ENCODE measurements at places on chromosomes 1 and 21.
A peak's percentile ranks its signal among the peaks of the same experiment; 100 is the strongest.

DNA sequence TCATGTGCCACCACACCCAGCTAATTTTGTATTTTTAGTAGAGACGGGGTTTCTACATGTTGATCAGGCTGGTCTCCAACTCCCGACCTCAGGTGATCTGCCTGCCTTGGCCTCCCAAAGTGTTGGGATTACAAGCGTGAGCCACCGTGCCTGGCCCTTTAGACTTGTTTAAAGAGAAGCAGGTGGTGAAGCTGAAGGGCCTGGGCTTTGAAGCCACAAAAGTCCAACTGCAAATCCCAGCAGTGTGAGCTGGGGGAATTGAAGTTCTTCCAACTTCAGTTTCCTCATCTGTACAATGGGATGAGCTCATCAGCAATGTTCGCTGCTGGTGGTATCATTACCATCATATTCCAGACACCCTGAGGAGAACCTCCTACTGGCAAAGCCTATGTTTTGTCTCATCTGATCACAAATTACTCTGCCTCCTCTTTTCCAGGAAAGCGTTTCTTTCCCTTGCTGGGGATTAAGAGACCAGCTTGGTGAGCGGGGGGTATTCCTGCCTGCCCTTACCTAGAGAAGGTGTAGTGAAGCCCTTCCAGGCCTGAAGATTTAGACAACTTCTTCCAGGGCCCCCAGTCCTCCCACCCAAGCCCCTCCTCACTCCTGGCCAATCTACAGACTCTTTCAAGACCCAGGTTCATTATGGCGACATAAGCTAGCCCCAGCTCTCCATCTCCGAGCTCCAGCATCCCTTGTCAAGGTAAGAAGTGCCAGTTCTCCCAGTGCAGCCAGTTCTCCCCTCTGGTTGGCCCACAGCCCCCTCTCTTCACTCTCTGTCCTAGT, 2.4 kb upstream of the SHISA4 start:
- DNase-seq = no peak

GRCh38 chr21:40985370-40985769, 138.4 kb upstream of the DSCAM start:
- no peak for DNase-seq

DNA sequence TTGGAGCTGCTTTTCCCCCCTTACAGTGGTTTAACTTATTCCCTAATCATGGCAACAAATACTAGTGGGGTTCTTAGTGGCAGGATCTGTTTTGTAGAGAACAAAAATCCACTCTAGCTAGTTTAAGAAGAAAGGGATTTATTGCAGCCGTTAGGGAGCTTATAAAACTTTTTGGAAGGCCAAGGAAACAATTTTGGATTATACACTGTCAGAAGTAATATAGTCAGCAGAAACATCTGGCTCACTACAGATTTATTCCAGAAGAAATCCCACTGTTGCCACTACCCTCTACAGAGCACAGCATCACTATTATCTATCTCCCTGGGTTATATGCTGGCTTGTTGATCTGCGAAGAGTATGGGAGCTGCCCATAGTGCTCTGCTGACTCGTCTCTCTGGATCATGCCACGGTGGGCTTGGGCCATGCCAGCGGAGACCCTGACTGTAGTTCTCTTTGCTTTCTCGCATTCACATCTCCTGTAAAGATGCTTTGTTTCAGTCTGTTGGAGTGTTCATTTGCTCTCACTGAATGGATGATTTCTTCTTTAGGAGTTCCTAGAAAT, 107.5 kb downstream of the ODF2L start:
- no peak for DNase-seq

- DNase-seq = peak; percentile 32
These were observed 17.5 kb upstream of the CAMK1G start for GRCh38 chr1:209565759-209566678.

DNA sequence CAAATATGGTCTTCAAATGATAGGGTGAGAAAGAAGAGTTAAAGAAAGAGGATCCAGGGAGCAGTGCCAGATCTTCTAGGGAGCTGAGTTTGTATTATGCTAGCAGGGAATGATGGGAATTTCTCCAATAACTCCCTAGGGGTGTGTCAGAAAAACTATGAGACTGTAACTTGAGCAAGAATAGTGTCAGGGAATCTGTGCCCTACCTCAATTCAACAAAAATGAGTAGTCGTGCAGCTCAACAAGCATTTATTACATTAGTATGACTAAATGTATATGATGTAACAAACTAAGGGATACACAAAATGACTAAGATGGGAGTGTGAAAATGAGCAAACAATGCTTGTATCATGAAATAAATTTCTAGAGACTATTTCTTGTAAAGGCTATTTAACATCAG, 24.2 kb downstream of the SPAG17 start:
- no peak for DNase-seq

DNA sequence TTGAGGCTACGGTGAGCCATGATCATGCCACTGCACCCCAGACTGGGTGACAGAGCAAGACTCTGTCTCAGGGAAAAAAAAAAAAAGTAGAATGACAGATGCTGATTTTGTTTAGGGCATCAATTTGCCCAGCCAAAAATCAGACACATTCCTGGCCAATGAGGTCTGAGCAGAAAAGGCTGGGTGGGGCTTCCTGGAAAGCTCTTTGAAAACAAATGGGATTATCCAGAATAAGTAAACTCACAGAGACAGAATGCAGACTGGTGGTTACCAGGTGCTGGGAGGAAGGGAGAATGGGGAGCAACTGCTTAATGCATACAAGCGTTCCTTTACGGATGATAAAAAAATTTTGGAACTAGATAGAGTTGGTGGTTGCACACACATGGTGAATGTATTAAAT, 10.1 kb upstream of the CITED4 start:
- DNase-seq = no peak

- DNase-seq = no peak
These were observed 23.9 kb upstream of the CYYR1 start for GRCh38 chr21:26597031-26597430.

- no peak for DNase-seq
These were observed 7.0 kb downstream of the TCEA3 start for GRCh38 chr1:23417570-23417969.

GRCh38 chr1:31214316-31215064, 25.2 kb downstream of the NKAIN1 start:
- DNase-seq = no peak

DNA sequence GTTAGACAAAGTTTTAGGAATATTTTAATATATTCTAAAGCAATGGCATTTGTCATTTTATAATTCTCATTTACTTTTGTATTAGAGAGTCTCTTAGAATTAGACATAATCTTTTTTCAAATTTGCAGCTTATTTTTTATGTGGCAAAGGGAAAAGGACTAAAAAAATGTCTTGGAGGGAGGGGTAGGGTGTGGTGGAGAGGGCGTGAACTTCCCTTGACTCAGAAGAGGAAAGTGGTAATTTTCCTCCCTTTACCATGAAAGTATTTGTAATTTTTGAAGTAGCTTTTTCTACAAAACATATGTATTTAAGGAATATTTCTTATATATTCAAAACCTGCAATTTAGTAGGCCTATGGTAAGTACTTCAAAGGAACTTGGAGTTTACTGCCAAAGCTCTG, 6.9 kb upstream of the RABGAP1L start:
- no peak for DNase-seq

- DNase-seq = no peak
These were observed 14.3 kb downstream of the ACKR1 start for GRCh38 chr1:159218649-159219636.

DNA sequence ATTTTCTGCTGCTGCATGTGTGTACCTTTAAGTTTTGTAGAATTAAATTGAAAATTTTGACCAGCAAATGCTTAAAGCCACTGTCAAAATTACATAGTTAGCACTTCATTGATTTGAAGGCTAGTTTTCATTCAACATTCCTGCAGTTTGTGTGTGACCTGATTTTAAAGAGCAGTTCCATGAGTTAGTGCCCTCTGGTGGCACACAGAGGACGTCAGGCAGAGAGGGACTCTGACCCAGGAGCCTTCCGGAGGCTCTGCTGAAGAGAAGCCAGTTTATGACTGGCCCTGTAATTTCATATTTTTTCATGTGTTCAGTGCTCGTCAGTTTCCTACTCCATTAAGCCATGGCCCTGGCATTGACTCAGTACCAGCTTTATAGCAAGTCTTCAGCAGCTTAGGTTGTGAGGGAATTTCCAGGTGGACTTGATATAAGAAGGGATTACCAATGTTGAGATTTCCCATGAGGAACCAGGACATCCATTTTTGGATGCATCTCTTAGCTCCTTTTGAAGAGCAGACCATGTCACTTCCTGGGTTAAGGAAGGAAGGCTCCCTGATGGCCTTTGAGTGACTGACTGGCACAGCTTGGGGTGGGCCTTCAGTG, 104.7 kb downstream of the CAMTA1 start:
- DNase-seq = no peak

DNA sequence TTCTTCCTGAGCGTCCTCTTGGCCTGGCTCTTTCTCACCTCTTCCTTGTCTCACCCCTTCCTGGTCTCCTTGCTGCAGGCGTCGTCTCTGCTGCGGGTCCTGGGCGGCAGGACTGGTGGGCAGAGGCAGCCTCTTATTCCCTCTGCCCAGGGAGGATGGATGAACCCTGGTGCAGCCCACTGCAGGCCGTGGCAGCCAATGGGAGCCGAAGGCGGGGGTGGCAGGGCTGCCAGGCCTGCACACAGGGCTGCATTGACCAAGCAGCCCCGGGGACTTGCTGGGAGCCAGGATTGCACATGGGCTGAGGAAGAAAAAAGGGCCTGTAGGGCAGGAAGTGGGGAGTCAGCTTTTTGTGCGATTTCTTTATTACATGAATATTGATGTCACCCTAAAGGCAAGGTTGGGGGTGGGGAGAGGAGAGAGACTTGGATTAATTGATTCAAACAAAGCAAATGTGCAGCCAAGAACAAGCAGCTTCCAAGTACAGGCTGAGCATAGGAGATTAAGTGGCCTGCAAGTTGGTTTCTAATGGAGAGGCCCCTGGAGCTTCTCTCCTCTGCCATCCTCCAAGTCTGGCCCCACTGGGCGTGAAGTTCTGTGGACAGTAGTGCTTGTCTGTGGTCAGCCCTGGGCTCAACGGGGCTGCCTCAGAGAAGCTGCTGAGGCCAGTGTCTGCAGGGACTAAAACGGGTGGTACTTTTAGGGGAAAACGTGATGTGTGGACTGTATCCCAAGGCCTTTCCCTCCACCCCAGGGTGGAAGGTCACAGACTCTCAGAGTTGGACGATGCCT, at the start of gene S100B:
Gene S100B (minus strand): TSS at position 108 of the 792 bp plus-strand sequence. CDS start 2,667 bp downstream, outside the sequence.
- no peak for DNase-seq

DNA sequence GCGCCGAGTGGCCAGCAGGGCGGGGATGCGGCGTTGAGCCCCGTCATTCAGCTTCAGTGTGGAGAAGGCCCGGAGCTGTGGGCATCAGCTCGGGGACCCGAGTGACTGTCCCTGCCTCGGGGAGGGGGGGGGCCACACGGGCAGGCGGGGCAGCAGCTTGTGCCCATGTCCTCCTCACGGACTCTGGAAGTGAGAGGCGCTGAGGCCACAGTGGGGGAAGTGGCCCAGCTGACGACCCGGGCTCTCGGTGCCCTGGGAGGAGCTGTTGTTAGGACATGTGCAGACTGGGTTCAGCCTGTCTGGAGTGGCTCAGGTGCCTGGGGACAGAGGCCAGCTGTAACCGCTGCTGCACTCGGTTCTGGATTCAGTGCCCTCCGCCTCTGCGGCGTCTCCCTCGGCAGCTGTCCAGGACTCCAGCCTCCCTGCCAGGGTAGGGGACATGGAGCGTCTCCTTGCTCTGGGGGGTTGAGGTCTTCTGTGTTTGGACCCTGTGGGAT, 71.1 kb downstream of the SKI start:
- no peak for DNase-seq

DNA sequence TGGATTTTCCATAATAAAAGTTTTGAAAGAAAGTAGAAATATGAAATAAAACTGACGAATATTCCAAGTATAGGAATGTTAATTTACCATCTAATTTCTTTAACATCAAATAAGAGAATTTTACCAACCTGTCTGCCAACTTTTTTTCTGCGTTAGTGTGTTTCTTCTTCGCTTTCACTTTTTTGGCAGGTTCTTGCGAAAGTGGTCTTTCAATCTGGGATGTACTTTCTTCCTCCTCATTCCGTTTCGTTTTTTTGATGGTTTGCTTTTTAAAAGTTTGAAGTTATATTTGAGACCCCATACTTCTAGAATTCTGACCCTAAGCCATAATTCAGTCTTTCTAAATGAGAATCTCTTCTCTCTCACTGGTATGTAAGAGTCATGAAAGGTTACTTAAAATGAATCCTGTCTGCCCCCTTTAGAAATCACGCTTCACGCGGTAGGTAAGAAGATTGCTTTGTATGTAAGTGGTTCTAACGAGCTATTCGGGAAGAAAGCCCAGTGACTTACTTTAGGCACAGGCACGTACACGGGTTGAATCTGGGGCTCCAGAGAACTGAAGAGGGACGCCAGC, 580 bp downstream of the RBM34 start:
- no peak for DNase-seq

DNA sequence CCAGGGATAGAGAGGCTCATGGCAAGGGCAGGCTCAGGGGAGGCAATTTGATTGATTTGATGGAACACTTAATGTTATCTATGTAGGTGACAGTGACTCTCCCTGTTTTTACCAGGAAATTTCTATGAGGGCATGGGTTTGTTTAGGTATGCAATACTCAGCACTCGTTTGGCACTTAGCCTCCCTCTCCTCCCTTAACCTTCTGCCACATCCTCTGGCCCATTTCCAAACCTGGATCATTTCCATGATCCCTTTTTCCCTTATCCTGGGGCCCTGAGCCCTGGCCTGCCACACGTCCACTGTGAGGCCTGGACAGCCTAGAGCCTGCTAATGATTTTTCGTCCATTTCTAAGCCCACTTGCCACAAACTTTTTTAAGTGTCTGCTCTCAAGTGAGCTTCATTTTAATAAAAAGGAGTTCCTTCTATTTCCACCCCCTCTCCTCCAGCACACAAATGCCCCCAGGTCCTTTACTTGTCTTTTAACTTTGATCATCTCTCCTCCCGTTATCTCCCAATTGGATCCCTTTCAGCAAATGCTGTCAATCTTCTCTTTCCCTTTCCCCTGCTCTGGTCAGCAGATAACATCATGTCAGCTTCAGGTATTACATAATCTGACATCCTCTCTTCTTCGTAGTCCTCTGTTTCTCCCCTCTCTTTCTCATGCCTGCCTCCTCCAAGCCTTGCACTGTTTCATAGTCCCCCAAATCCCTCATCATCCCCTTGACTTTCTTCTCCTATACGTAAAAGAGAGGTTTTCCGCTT, 37.8 kb upstream of the GADD45A start:
- no peak for DNase-seq

DNA sequence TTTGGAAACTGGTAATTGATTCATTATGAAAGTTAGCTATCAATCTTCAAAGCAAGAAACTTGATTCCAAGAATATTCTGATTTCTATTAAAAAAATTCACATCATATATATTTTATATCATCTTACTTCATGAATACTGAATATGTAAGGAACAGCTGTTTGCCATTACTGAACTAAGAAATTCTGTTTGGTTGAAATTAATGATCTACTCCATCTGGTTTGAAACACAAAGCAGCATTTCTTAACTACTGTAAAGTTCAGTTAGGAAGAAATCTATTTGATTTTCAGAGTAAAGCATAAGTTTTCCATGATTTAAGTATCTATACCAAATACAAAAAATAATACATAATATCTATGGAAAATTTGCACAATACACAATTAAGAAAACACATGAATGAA, 66.0 kb upstream of the SCYL3 start:
- no peak for DNase-seq

GRCh38 chr1:100051401-100051800, 81.3 kb downstream of the SASS6 start:
- DNase-seq = no peak

Data from GM18507 (cell line).